ENCODE measurements at places on chromosomes 3 and 15.

DNA sequence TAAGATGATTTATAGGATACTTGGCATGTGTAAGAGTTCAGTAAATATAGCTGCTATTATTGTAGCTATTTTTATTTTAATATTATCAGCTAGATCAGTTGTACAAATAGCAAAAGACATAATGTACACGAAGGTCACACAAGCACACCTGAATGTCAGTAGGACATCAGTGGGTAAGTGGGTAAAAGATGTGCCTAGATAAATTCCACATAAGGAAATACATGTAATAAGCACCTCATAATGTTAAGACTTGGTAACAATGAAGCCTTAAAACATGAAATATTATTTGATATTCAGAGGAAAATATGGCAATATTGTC lies 41.5 kb downstream of the ABHD2 start:
- no peak for DNase-seq

DNA sequence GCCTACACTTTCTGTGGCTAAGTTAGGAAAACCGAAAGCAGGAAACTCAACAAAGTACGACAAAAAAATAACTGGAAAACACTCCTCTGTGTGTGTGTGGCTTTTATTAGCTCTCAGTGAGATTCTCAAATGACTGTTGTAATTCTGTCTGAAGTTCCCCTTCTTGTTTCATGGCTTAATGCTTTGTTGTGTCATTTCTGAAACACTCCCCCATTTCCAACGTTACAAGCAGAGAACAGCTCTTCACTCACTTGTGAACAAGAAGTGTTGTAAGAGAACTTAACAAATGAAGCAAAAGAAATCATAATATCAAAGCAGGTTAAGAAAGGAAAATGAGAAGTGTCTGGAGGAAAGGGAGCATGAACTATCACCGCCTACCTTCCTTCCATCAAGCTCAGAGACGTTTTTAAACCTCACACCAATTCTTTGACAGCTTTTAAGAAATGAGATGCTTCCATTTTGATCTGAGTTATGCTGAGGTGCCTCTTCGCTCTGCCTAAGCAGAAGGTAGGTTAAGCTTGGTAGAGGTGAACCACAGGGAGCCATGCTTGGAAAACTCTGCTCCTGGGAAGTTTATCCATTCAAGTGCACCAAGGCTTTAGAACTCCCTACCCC lies 12.4 kb upstream of the SEC62 start:
- DNase-seq, result peak; percentile 99

- no peak for DNase-seq
These were observed 555.4 kb upstream of the SGO1 start for GRCh38 chr3:20741381-20741780.

DNA sequence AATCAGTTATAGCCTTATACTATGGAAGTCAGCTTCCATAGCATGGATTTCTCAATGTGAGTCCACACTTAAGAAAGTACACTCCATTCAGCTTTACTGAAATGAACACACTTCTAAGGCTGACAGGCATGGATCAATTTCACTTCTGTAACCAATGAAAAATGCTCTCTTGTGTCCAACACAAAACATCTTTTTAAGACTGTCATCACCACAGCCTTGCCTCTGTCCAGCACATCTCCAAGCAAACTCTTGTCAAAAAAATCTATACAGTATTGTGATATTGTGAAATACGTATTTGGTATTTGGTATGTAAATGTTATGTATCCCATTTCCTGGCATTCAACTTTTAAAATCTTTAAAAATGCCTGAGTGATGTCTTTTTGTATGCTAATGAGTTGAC lies 208.7 kb downstream of the RAP2B start:
- DNase-seq, result no peak

DNA sequence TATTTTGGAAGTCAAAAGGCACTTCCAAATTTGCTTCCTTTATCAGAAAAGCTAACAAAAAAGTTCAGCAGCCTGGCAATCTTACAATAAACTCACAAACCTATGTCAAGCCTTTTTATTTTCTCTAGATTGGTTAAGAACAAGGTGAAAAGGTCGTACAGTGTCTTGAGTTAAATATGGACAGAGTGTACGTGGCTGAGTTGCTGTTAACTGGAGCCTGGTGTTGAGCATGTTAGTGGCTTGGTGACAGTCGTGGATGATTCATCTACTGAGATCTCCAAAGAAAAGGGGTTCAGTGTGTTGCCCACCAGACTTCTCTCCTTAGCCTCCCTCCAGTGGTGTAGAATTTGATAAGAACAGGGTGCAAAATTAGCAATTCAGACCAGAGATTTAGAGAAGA lies 89.7 kb downstream of the SSR3 start:
- DNase-seq, result no peak

GRCh38 chr3:47910233-47910632 lies 106.0 kb downstream of the MAP4 start:
- no peak for DNase-seq

DNA sequence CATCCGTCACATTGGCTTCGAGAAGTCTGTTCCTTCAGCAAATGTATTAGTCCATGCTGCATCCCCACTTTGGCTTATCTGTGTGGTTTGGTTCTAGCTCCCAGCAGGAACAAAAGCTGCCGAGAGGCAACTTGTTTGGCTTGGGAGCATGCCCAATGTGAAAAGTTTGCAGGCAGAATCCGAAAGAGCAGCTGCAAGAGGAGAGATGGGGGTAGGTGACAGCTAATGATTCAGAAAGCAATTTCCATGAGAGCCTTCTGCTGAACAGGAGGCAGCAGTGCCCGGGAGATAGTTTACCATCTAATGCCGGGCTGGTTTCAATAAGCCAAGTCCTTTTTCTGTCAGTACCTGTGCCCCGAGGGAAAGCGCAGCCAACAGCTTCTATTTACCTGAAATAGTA lies 60.2 kb downstream of the GRM7 start:
- DNase-seq, result no peak

DNA sequence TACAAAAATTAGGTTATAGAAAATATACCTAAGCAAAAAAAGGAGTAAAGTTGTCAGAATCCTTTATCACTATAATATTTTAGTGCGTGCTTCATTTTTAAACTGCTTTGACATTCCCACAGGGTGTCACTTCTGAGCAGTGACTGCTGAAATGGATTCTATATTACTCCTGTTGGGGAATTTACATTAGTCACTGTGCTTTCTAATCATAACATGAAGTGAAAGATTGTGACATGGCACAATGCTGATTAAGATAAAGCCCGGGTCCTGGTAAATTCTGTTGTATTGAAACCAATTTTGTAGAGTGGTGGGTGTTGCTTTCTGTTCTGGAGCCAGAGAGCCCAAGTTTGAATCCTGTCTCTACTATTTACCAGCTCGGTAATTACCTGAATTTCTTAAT lies 36.4 kb upstream of the EHHADH start:
- no peak for DNase-seq

DNA sequence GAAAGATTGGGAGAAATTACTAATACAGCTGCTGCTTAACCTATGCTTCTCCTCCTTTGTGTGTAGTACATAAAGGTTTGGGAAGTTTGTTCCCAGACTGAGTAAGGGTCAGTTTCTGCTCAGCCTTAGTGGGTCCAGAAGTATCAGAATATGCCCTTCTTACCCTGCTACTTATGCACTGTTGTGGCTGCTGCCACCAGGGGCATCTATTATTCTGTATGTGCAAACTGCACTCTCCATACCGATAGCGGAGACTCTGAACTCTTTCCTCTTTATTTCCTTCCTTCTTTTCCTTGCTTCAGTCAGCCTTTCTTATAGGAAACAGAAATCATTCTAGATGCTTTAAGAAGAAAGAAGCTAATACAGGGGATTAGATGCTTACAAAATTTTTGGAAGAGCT lies 4.0 kb downstream of the NEDD4 start:
- DNase-seq, result peak; percentile 37

DNA sequence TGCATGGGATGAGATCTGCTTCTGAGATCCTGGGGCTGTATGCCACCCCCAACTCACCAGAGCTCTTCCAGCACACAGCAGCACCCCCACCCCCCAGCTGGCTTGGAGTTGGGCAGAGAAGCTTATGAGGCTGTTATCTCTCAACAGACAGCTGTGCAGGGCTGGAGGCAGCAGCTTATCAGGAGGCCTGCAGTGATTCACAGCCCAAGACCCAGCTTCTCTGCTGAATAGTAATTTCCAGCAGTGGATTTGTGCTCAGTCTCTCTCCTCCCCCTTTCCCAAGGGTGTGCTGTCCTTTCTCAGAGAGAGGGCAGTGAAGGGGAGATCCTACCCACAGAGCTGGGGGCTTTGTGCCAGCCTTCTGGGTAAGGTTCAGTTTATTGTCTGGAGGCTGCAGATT lies 2.1 kb downstream of the RPP25 start:
- no peak for DNase-seq

DNA sequence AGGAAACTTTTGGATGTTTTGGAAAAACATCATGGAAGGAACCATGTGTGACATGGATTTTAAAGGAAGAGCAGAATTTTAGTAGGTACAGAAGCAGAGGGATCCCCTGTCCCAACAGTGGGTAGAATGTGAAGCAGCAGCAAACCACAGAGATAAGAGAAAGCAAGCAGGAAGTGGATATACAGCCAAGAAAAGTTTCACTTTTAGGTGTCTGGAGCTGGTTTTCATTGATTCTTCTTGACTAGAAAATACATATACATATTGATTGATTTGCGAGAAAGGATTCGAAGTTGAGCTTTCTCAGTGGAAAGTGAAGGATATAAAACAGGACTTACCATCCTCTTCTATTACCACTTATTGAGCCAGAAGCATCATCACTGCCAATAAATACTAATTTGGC lies 133.5 kb downstream of the KCNMB2 start:
- no peak for DNase-seq

GRCh38 chr3:49131576-49131975 lies 1.3 kb downstream of the LAMB2 start:
- DNase-seq, result no peak

- no peak for DNase-seq
These were observed 201.2 kb downstream of the BCHE start for GRCh38 chr3:165635791-165636683.

DNA sequence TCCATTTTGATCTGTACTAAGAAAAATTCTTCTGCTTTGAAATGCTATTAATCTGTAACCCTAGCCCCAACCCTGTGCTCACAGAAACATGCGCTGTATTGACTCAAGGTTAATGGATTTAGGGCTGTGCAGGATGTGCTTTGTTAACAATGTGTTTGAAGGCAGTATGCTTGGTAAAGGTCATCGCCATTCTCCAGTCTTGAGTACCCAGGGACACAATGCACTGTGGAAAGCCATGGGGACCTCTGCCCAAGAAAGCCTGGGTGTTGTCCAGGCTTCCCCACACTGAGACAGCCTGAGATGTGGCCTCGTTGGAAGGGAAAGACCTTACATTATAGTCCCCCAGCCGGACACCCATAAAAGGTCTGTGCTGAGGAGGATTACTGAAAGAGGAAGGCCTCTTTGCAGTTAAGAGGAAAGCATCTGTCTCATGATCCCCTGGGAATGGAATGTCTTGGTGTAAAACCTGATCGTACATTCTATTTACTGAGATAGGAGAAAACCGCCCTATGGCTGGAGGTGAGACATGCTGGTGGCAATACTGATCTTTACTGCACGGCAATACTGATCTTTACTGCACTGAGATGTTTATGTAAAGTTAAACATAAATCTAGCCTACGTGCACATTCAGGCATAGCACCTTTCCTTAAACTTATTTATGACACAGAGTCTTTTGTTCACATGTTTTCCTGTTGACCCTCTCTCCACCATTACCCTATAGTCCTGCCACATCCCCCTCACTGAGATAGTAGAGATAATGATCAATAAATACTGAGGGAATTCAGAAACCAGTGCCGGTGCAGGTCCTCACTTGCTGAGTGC lies 6.3 kb downstream of the PIGZ start:
- no peak for DNase-seq

DNA sequence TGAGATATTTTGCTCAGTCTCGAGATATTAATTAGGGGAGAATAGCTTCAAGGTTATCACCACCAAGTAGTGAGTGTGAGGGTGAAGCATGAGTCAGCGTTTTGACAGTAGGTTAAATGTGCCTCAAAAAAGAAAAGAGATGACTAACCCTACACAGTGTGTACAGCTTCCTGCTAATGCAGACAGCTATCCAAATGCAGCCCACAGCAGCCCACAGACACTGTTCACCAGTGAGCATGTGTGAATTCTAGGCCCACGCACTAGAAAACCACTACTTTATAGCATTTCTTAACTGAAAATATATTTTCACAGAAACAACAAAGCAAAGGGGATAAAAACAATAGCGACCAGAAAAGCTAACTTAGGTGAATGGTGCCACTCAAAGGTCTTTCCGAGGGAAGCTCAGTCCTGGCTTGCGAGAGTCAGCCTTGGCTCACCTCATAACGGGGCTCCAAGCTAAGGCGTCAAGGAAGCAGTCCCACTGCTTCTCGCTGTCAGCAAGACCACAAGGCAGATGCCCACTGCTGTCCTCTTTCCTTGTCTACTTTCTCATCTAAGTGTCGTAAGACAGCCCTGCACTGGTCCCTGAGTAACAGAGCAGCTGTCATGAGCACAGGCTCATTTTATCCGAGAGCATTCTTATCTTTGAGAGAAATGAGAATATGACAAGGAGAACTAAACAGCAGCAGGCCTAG lies 47.6 kb downstream of the TXNRD3 start:
- peak; percentile 58 for DNase-seq

DNA sequence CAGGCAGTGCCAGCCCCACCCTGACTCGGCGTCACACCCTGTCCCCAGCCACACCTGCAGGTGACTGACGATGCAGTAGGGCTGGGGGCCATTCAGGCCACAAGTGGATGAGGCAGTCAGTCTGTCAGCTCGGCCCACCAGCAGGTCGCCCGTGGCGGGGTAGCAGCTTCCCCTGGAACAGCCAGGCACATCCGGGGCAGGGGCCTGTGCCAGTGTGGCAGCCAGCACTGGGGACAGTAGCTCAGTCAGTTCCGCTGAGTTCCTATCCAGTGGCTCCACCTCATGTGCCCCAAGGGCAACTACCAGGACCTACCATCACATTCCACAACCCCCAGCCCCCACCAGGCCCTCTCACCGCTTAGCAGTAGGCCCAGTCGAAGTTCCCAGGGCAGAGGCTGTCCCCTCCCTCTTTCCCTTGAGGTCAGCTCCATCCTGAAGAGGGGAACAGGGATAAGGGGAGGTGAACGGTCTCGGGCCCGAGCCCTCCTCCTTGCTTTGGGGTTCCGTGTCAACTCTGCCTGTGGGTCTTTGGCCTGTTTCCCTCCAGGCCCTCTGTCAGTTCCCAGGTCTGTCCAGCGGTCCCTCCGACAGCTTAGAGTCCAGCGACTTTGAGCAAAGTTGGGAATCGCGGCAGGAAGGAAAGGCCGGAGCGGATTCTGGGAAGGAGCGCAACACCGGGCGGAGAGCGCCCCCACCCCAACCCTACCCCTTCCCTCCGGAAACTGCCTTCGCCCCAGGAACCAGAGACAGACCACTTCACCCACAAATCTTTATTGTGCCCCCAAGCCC lies at the start of gene LAMB2:
LAMB2 (minus strand) TSS at position 614 of the 789 bp plus-strand sequence; CDS start at position 431, 183 bp downstream.
- no peak for DNase-seq

All from AML-193 (cell line).